ENCODE measurements at places on chromosomes 4 and X.

DNA sequence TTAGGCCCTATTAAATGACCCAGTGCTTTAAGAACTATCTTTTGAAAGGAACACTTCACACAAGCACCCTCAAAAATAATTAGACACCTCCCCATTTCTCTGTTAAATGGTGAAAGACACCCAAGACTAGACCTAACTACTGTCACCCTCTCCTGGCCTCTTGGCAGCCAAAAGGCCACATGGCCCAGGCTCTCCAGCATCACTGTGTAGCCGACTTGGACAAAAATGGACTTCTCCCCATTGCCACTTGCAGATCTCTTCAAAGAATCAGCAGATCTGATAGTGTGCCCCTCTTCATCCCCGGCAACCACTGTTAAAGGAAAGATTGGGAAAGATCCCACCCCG is 2.0 kb downstream of the MID1IP1 start:
- DNase-seq: no peak

DNA sequence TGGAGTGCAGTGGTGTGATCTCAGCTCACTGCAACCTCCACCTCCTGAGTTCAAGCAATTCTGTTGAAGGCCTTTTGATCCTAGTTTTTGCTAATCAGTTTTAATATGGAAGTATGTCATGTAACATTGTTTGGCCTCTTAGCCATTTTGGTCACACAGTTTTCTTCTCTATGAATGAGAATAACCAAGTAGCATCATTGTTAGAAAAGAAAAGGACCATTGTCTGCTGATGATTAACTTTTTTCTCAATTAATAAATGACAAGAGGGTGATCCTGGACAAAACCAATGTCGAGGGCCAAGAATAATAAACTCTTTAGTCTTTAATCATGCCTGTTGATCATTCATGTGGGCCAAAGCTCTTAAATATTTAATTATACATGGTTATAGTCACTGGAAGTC is 289.3 kb upstream of the MAGEB2 start:
- no peak for DNase-seq

DNA sequence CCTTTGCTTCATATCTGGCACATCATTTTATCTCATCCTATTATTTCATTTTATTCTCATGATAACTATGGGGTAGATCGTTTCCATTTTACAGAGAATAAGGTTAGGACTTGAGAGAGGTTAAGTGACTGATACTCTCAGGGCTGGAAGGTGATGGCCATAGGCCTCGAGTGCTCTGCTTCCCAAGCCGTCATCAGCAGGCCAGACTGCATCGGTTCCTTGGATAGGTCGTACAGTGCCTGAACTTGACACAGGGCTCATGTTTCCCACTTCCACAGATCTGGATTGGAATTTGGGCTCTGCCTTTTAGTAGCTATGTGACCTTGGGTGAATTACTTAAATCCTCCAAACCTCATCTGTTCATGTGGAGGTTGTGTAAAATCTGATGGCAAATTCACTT is 81.4 kb downstream of the TMEM131L start:
- no peak for DNase-seq

- DNase-seq: no peak
Observed at GRCh38 chrX:115563633-115564162, 2.7 kb downstream of the PLS3 start.

- DNase-seq: no peak
Observed at GRCh38 chr4:144501231-144501780, 144.7 kb upstream of the HHIP start.

DNA sequence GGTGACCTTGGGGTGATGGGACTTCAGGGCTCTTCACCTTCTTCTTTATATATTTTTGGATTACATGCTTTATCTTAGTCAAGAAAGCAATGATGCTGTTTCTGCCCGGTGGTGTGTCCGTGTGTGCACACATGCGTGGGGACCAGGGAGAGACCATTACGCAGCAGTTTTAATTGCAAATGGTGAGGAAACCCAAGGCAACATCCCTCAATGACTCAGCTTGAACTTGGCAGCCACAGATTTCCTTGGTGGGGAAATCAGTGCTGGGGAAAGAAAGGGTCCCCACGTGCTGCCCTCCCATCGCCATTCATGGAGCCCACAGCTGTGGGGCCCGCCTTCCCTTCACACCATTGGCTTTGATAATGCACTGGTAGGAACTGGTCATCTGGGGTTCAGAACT is 46.2 kb upstream of the C4orf50 start:
- DNase-seq: no peak

- DNase-seq: no peak
Observed at GRCh38 chr4:10081218-10081606, 35.4 kb downstream of the WDR1 start.

- no peak for DNase-seq
Observed at GRCh38 chr4:2803624-2804448, 11.0 kb downstream of the SH3BP2 start.

DNA sequence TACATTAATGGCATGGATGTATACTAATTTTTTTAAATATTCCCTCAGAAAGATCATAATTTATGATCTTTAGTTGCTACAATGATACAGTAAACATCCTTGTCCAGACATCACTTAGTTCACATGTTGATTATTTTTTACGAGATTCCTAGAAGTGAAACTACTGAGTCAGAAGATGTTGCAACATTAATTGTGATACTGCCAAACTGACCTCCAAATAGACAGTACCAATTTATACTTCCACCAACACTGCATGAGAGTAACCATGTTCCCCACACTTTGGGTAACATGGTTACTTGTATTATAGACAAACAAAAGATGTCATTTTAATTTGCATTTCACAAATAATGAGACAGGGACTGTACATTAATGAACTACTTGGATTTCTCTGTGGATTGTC is 19.6 kb downstream of the RCHY1 start:
- DNase-seq: peak; percentile 65

DNA sequence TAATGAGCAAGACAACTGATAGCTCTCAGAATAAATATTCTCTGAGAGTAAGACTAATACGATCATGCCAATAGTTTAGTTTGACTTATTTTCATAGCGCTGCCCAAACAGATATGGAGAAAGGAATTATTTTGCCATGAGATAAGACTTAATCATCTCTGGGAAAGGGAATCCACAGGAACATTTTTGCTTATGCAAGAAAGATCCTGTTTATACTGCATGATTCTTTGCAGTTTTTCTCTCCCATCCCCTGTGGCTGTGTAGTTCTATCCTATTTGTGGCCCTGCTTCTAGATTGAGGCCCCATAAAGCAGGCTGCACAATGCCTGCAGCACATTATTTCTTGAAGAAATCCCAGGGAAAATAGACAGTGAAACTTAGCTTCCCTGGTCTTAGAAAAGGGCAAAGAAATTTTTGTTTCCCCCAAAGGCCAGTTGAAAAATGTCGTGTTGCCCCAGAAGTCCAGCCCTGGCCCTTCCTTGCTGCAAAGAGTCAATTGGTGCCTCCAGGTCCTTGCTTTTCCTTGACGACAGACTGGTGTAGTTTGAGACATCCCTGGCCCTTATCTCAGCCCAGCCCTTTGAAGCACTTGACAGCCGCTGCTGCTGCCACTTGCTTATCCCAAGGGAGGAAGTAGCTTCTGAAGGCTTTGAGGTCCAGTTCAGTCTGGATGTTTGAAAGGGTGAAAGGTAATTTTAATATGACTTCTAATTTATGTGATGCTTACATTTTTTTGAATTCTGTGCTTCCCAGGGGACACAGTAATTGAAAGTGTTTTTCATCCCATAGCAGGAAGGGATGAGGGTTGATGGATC is 45.0 kb upstream of the SH3RF1 start:
- no peak for DNase-seq

- DNase-seq: no peak
Observed at GRCh38 chr4:94420356-94420755, 31.4 kb upstream of the PDLIM5 start.

DNA sequence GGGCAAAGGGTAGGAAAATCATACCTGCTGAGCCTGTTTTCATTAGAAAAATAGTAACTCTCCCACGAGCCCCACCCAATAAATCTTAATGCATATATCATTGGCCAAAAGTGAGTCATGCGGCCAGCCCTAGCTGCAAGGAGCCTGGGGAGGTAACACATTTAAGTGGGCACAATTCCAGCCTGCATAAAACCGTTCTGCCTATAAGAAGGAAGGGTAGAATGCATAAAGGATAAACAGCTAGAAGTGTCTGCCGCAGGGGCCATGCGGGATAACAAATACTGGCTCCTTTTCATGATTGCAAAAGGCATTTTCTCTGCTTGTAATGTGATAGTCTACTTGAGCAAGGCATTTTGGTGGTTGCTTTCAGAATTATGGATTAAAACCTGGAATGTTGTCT is 37.1 kb downstream of the EFHC2 start:
- DNase-seq: no peak

GRCh38 chr4:40238700-40239548 is 42.1 kb downstream of the RHOH start:
- DNase-seq: no peak

GRCh38 chr4:132071815-132072214 is 1077.3 kb upstream of the PCDH10 start:
- DNase-seq: no peak

GRCh38 chr4:7338876-7339623 is 95.7 kb downstream of the PSAPL1 start:
- no peak for DNase-seq

DNA sequence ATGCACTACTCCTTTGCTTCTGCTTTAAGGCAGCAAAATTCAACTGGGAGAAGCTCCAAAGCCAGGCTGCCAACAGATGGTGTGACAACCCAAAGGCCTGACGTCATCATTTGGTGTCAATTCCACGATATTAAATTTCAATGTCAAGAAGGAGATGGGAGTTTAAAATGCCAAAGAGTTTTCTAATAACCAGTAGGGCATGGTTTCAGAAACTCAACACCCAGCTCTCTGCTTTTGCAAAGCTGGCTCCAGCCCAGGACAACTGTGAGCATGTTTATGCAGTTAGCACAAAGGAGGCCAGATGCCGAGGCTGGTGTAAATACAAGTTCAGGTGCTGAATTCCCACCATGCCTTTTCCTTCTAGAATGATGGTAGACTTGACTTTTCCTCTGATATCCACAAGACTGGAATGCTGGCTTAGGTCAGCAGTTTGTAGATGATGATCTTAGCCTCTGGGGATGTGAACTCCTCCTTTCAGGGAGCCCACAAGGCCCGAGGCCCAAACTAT is 67.3 kb downstream of the AFAP1 start:
- peak; percentile 88 for DNase-seq

DNA sequence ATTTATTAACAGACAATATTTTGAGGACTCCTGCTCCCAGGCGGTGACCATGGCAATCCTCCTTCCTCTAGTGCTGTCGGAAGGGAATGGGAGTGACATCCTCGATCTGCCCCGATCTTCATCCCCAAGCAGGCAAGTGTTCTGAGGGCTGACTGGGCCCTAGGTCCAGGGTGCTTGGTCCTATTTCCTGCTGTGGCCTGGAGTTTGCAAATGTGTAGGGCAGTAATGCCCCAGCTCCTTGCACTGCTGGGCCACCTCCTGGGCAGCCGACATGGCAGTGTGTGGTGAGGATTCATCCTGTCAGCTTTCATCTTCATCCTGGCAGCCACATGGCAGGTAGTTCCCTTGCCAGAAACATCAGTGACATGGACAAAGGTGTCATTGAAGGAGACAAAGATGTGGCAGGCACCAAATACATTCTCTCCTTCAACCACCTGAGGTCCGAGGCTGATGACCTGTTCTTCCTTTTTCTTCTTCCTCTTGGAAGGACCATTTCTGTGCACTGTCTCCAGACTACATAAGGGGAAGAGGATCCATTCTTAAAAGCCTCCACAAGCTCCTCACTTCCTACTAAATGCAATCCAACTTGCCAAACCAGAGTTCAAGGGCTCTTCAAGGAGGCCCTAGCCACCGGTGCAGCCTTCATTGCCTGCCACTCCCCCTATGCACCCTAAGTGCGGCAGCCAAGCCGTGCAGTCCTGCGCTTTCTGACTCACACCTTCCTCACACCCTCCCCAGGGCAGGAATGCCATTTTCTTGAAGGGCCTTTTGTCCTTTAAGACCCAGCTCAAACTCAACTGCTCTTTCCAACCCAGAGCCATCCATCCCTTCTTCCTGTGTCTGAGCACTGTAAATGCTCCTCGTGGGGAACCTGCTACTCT is 65.7 kb downstream of the TMEM154 start:
- DNase-seq: no peak

GRCh38 chrX:56564921-56565840 is 1.8 kb downstream of the UBQLN2 start:
- DNase-seq: no peak

DNA sequence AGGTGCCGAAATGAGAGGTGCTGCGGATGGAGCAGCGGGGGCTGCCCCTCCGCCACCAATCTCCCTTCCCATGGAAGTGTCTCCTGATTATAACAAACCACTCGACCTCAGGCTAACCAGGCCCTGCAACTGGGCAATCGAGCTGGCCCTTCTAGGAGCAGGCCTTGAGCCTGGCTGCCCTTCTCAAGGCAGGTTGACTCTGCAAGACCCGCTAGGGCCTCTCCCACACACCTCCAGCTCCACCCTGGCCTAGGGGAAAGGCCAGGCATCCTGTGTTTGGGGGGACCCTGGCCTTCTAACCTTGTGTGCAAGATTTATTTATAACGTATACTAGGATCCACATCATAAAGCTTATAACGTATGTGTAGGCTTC is 3.7 kb upstream of the BCOR start:
- no peak for DNase-seq

DNA sequence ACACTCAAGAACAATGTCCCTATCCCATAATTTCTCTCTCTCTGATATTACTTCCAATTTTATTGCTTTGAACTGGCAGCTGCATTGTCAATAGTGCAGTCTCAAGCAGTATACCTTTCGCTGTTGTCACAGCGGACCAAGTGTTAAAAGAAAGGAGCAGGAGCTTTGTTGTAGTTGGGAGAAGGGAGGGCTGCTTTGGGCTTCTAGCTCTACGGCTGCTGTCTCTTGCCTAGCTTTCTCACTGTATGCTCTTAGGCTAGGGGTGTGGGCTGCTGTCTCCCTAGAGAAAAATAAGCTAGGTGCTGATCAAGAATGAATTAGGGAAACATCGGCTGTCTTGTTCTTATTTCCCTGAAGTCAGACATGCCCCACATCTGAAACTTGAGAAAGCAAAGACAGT is 52.5 kb downstream of the TRPC5OS start:
- DNase-seq: no peak

DNA sequence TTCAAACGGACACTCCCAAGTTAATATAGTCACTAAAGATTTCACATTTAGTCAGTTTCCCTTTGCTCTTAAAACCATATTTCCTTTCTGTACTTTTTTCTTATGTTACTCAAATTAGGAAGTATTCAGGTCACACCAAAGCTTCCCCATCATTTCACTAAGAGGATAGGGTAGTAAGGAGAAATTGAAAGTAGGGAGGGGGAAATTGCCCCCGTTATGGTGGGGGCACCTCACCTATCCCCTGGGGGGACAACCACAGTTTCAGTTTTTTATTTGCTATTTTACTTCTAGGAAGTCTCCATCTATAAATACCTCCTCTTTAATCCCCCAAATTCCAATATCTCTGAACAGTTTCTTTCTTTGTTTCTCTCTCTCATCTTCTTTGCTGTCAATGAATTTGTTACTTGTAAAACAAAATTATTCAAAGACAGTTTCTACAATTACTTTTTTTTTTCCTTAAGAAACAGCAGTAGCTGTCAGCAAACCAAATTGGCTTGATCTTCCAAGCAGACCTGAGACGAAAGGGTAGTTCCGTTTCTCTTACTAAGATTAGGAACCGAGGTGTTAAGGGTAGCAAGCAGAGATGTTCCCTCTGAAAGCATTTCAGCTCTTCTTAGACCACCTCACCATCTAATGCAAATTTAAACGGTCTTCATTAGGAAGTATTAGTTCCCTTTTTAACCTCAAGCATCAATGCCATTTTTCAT is 160.2 kb upstream of the KLF3 start:
- DNase-seq: no peak
